ENCODE measurements at places on chromosomes 4 and X. TPM values are rescaled to one million over a fixed set of nuclear protein-coding genes. Genes with fewer than 3 reads are reported as not detected.

- H3K36me3 ChIP-seq = no peaks in the 10 kb centered on the region
- H3K27me3 ChIP-seq = no peaks in the 10 kb centered on the region
- no peaks in the 10 kb centered on the region for H3K4me1 ChIP-seq
- no peak for DNase-seq
- no peak overlapping the region for H3K4me3 ChIP-seq
- H3K27ac ChIP-seq = no peak overlapping the region
These were observed 275.2 kb upstream of the EDA2R start for GRCh38 chrX:66914080-66914479.

GRCh38 chr4:15771216-15772058, 6.7 kb upstream of the CD38 start:
- H3K27ac ChIP-seq = peak overlapping the region; percentile 83
- DNase-seq = peak; percentile 50
- no peaks in the 10 kb centered on the region for H3K36me3 ChIP-seq
- H3K27me3 ChIP-seq = peaks cover 31% of the 10 kb centered on the region
- peak overlapping the region; percentile 22 for H3K4me3 ChIP-seq

IL2 gene
- total RNA-seq = 168 TPM

DNA sequence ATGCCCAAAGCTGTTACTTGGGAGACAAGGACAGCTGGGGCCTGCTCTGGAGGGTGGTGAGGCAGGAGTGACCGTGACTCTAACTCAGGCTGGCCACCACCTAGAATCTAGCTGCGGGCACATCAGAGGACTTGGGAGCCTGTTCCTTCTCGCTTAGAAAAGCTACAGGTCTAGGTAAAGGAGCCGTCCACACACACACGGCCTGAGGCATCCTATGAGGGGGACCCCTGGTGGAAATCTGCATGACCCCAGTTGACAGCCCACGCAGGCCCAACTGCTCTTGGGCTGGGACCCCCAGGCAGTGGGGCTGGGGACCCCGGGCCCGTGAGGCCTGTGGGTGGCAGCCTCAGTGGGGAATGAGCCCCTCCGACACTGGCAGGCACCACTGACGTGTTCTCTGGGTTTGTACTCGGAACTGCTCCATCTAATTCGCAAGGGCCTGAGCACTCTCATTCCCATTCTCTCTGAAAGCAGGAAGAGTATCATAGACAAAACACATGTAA, 75.6 kb downstream of the ACOX3 start:
- no peak overlapping the region for H3K27ac ChIP-seq
- DNase-seq = no peak
- H3K4me3 ChIP-seq = no peak overlapping the region
- no peaks in the 10 kb centered on the region for H3K27me3 ChIP-seq
- H3K36me3 ChIP-seq = peaks cover 16% of the 10 kb centered on the region
- no peaks in the 10 kb centered on the region for H3K4me1 ChIP-seq

ARMCX1 gene
- 2.6 TPM for total RNA-seq

DNA sequence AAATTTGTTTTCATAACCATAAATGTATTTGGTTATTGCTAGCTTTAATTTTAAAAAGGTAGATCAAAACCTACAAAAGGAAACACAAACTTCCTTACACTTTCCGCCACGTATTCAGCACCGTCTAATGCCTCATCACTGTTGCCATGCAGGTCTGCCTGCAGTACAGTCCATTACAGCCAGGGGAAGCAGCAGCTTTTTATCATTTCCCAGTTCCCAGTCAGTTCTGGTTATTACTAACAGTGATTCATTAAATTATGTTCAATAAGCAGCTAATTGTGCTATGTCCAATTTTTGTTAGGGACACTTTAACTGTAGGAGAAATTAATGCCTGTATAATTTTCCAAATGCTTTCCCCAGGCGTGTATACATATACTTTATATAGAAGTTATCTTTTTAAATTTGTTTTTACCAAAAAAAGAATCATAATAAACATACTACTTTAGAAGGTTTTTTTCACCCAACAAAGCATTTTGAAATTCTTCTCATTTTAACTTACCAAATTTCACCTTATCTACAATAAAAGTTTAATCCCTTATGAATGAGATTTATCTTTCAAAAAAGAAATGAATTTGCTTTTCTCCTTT, 93.3 kb downstream of the ANXA3 start:
- no peak overlapping the region for H3K4me3 ChIP-seq
- no peaks in the 10 kb centered on the region for H3K27me3 ChIP-seq
- H3K27ac ChIP-seq = no peak overlapping the region
- no peaks in the 10 kb centered on the region for H3K36me3 ChIP-seq
- peaks cover 4% of the 10 kb centered on the region for H3K4me1 ChIP-seq

DNA sequence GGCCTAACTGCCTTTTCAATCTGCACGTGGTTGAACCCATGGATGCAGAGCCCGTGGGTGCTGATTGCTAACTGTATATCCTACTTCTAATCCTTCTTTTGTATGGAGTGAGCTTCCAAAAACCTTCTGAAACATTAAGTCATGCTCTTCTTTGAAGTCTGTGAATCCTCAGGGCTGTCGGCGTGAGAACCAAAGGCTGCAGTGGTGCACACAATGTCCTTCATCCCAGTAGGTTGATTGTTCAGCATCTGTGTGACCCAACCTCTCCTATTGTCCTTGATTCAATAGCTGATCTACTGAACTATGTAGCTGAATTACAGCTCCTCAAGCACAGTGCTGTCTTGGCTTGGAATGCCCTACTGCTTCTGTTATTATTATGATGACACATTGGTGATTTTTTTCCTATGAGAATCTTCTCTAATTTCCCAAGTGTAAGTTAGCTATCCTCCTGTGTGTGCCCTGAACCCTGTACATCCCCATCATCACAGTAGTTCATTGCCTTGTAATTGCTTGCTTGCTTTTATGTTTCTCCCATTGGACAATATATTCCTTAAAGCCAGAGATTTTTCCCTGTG, 294.6 kb downstream of the TRIML1 start:
- no peak overlapping the region for H3K4me3 ChIP-seq
- H3K36me3 ChIP-seq = no peaks in the 10 kb centered on the region
- H3K27me3 ChIP-seq = no peaks in the 10 kb centered on the region
- no peak overlapping the region for H3K27ac ChIP-seq
- H3K4me1 ChIP-seq = no peaks in the 10 kb centered on the region
- DNase-seq = no peak

- no peaks in the 10 kb centered on the region for H3K36me3 ChIP-seq
- H3K4me1 ChIP-seq = no peaks in the 10 kb centered on the region
- no peak for DNase-seq
- H3K27me3 ChIP-seq = no peaks in the 10 kb centered on the region
- no peak overlapping the region for H3K27ac ChIP-seq
These were observed 467.1 kb downstream of the NAF1 start for GRCh38 chr4:162699629-162700028.

GRCh38 chrX:21968333-21968732, 27.8 kb downstream of the SMS start:
- no peak for DNase-seq
- H3K4me3 ChIP-seq = no peak overlapping the region
- no peaks in the 10 kb centered on the region for H3K27me3 ChIP-seq
- peaks cover 19% of the 10 kb centered on the region for H3K36me3 ChIP-seq

Measured in activated CD4-positive, alpha-beta T cell treated with anti-CD3 and anti-CD28 coated beads for 36 hours (primary cell).